Stimulated activated CD8-positive, alpha-beta memory T cell treated with anti-CD3 and anti-CD28 coated beads, Interleukin-15, amount 100 ng/mL, for 4 hours (primary cell): ENCODE measurements at places on chromosomes 3 and 15.

- no peak for DNase-seq
Observed at GRCh38 chr3:32502946-32503286, 264 bp upstream of the CMTM6 start.

GRCh38 chr3:140823106-140823505, 118.5 kb upstream of the SLC25A36 start:
- DNase-seq, result no peak

GRCh38 chr3:66393333-66394005, 107.4 kb downstream of the LRIG1 start:
- no peak for DNase-seq

GRCh38 chr3:139676632-139677387, 962 bp downstream of the NMNAT3 start:
- DNase-seq, result no peak

DNA sequence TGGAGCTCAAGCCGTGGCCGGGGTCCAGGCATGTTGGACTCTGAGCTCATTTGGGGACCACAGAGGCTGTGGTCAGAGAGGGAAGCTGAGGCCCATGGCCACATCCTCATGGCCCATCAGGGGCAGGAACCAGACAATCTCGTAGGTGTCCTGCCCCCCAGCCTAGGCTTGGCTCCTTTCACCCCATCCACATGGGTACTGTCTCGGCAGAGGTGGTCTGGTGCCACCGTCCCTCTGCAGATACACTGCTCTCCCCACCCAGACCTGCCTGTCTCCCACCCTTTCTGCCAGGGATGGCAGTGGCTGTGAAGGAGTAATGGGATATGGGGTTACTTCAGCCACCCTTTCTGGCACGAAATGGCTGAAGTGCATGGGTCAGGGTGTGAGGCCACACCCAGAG, 7.9 kb downstream of the PRSS50 start:
- DNase-seq, result no peak

DNA sequence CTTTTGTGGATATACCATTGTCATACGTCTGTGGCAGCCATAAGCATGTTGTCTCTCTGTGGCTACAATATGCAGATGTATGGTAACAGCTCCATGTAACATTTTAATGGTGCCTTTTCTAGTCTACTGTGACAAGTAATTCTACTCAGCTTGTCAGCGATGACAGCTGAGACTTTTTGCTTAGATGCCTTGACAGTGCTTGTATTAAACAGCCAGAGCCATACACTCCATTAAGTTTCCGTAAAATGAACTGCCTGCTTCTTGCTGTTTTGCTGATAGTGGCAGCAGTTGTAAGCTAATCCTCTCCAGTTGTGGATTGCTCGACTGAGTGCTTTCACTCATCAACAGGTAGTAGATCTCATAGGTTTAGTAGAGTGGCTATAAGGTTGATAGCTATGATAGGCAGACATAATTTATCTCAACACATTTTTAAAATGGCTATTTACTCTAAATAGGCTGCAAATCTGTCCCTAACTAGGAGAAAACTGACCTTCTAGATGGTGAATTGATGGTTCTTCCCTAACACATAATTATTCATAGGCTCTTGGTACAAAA, 260.2 kb upstream of the NAALADL2 start:
- DNase-seq, result no peak
